ENCODE measurements at places on chromosomes 2 and 18.

DNA sequence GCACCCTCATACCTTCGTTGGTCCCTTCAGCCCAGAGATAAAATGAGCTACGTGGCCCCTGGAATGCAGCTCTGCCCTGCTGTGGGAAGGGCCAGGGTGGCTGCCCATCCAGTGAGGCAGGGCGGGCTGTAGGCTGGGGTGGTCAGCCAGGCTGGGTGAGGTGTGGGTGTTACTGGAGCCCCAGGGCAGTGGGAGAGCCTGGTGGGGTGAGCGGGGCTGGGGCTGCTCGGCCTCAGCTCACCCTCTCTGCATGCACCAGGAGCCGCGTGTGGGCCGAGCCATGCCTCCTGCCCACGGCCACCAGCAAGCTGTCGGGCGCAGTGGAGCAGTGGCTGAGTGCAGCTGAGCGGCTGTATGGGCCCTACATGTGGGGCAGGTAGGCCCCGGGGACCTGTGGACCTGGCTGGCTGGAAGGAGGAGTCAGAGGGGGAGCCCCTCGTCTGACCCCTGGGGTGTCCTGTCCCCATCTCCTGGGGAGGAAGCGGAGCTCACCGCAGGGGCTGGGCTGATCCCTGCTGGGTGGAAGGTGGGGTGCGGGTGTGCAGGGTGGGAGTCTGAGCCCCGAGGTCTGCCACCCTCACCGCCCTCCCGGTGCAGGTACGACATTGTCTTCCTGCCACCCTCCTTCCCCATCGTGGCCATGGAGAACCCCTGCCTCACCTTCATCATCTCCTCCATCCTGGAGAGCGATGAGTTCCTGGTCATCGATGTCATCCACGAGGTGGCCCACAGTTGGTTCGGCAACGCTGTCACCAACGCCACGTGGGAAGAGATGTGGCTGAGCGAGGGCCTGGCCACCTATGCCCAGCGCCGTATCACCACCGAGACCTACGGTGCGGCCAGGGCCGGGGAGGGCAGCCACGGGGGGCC is 5.5 kb downstream of the RNPEPL1 start:
- no peak for DNase-seq

- DNase-seq = no peak
These were observed 165.5 kb downstream of the L3MBTL4 start for GRCh38 chr18:6249170-6249569.

DNA sequence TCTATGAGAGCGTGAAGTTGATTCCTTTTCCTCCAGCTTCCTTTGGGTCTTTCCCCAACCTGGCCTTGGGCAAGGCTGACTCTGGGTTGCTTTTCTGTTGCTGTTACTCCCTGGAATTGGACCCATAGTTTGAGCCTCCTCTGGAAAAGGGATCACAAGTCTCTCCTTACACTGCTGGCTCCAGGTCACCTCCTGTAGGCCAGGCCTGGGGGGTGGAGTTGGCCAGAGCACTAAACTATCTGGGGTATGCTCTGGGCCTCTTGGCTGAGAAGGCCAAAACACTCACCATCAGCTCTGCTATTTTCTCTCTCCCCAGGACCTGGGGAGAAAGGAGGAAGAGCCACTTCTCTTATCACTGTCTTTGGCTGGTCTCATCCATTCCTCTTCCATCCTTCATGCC is 56.5 kb upstream of the NCOA1 start:
- no peak for DNase-seq

DNA sequence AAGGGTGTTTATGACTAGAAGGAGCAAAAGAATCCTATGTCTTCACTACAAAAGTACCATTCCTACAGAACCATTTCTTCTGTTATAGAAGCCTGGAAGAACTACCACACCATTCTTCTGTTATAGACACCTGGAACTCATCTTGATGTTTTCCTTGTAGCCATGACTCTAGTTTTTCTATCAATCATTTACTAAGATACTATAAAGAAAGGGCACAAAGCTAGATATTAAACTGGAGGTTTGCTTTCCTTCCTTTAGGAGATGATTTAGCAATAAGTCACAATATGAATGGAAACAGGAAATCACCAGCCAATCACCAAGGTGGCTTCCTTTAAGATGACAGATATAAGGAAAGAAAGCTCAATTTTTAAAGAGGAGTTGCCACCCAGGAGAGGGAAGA is 100.3 kb upstream of the NEUROD1 start:
- peak; percentile 11 for DNase-seq

- no peak for DNase-seq
These were observed 3.8 kb downstream of the SIX2 start for GRCh38 chr2:45005261-45006002.

DNA sequence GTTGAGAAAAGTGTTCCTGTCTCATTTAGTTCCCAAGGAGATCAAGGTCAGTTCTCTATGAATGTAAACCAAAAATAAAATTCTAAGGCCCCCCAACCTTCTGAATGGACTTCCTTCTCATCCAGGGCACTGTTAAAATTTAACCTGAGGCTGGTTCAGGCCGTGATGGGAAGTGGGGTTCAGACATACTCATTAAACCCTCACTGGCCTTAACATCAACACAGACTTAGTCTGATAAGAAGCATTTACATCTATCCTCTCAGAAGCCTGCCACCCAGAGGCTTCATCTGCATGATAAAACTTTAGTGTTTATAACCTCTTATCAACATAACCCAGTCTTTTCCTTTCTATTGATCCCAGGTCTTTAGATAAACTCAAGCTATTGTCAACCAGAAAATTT is 22.4 kb downstream of the ITSN2 start:
- DNase-seq = no peak

GRCh38 chr2:58606799-58607198 is 365.7 kb upstream of the FANCL start:
- peak; percentile 59 for DNase-seq

DNA sequence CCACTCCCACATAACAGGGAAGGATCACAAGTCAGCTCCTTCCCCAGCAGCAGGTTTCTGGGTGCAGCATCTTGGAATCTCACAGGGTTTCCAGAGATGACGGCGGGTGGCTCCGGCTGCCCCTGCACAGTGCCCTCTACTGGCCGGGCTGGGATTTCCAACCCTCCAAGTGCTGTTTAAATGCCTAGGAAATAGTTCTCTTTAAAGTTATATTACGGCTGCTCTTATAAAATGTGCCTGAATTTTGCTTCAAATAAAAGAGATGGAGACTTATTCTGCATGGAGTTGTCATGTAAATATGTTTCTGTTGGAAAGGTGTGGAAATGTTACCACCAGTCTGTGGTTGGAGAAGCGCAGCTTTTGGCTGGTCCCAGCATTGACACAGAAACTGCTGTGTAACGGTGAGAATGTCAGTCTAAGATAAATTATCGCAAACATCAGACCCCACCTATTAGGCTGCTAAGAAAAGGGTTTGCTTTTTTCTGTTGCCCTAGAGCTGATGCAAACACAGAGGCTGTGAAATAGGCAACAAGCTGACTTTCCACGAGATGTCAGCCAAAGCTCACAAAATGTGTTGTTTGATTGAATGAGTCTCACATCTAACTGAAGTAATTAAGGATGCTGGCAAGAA is 3.3 kb upstream of the HJURP start:
- DNase-seq = peak; percentile 50

GRCh38 chr2:107430006-107430405 is 396.7 kb upstream of the RGPD4 start:
- DNase-seq = no peak

DNA sequence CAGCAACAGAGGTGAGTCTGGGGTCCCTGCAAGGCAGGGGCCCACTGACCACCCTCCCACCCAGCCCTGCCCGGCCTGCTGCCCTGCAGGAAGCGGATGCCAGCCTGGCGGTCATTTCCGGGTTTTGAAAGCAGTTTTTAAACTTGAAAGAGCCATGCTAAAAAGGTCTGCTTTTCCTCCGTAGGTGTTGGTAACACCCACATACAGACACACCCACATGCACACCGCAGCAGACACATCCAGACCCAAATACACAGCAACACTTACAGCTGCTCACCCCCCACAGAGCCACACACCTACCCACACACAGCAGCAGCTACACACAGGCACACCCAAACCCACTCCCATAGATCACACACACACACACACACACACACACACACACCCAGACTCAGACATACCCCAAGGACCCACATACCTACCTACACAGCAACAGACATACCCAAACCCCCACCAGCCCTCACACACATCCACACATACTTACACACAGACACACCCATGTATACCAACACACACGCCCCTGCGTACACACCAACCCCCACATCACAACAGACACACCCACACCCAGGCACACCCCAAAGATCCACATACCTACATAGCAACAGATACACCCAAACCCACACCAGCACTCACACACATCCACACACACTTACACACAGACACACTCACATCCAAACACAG is 7.6 kb downstream of the ZFP36L2 start:
- peak; percentile 50 for DNase-seq

DNA sequence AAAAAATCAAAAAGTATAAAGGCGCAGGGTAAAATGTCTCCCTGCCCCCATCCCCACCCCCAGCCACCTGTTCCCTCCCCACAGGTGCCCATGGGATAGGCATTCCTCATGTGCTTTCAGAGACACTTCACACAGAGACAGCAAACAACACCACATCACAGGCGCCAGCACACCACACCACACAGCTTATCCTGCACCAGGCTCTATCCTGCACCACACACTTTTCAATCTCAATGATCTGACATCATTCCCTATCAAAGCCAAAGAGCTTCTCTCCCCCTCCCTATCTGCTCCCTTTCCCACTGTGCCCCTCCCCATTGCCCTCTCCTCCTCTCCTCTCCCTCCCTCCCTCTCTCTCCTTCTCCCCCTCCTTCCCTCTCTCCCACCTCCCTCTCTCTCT is 15.5 kb downstream of the FAM178B start:
- no peak for DNase-seq

- no peak for DNase-seq
These were observed 352.4 kb downstream of the ZNF516 start for GRCh38 chr18:76142611-76143010.

GRCh38 chr2:12043131-12043530 is 296.7 kb downstream of the LPIN1 start:
- no peak for DNase-seq

DNA sequence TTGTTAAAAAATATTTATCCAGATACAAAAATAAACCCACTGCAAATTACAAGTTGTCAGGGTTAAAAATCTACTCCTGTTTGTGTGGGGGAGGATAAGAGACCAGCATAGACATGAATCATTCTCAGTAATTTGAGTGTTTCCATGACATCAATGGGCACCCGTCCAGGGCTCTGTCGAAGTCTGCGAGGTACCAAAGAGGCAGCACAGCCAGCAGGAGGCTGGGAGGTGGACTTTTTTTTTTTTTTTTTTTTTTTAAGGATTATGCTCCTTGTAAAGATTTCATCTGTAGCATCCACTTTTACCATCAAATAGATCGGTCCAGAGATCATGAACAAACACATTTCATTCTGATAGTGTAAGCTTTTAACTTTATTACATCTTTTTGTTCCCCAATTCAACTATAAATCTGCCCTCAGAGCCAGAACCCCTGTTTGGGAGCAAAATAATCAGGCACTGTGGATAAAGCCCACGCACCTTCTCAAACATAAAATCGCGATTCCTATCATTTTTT is 182.0 kb downstream of the TCF4 start:
- no peak for DNase-seq

DNA sequence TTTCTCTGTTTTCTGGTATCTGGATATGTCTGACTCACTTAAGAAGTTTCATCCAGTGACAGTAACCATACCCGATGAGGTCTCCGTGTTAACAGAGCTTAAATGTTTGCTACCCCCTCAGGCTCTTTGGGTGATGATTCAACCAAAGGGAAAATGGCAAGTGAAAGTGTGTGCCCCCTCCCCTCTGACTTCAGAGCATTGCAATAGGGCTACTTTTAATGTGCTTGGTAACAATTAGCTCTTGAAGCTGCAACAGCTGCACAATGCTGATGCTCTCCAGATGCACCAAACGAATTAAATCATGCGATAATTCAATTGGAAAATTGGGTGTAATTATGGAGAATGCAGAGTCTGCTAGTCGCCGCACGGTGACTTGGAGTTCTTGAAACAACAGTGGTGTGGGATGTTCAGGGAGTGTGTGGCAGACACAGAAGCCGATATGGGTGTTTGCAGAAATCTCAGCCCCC is 270.7 kb downstream of the ALK start:
- no peak for DNase-seq

- DNase-seq = no peak
These were observed 111.9 kb downstream of the C1D start for GRCh38 chr2:67950919-67951318.

DNA sequence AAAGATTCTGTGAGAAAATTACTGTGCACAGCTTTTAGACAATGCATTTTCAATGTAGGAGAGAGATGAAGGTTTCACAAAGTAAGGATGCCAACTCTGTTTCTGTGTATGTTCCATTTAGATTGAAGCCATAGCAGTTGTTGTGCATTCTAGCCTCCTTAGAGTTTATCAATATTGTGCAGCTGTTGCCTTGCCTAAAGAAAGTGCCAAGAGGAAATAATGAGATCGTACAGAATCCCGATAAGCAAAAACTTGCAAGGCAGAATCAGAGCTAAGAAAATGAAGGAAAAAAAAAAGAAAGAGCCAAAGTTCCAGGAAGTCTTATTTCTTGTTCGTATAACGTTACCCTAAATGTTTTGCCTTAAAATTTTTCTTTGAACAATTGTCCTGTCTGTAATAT is 965.0 kb downstream of the DCDC2C start:
- no peak for DNase-seq

DNA sequence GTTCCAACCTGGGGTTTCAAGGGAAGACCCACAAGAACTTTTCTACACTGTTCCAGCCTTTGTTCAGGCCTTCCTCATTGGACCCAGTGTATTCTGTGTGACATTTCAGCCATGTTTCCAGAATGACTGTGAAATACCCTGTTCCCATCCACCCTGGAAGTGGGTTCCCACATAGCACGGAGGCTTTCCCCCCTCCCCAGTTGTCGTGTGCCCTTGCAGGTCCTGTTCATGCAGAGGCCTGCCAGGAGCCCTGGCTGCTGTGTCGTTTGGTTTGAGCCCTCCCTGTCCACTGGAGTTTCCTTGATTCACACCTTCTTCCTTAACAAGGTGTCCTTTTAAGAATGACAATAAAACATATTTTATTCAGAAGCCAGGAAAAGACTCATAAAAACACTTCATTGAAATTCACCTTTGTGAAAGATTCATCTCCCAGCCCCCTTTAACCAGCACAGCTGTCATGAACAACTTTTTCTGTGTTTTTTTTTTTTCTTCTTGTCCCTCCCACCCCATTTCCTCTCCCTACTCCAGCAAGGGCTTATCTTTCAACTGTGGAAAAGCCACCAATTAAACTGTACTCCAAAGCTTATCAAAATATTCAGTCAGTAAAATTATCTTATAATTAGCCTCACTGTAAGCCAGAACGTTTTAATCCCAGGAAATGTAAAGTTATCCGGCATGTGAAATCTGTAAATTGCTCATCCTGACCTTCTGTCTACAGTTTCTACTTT is 106.4 kb downstream of the ACOXL start:
- DNase-seq = no peak

- no peak for DNase-seq
These were observed 78.7 kb upstream of the ITGA4 start for GRCh38 chr2:181378491-181378890.

DNA sequence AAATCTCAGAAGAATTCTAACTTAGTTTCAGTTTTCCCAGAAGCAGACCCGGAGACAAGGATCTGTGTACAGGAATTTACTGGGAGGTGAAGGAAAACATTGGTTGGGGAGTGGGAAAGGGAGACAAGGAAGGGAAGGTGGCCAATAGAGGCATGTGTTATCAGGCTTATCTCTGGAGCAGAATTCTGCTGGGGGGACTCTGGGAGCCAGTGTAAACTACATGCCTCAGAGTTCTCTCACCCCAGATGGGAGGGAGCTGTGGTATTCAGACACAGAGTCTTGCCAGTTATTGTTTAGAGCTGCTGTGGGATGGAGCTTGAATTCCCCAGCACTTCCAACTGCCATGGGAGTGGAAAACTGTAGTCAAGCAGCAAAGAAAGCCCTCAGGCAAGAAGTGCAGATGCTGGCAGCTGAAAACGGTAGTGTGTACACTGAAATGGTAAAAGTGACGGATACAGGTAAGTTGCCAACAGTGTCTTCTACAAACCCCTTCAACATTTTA is 19.0 kb downstream of the DNPEP start:
- no peak for DNase-seq

Data from inflammatory macrophage (primary cell).